ENCODE measurements at places on chromosomes 3 and 15.

GRCh38 chr15:43774062-43774461 is 2.7 kb downstream of the ELL3 start:
- no peak for DNase-seq

- DNase-seq: no peak
These were observed 66.4 kb upstream of the GOLIM4 start for GRCh38 chr3:168162172-168162571.

GRCh38 chr15:100783760-100784492 is 95.7 kb upstream of the ALDH1A3 start:
- no peak for DNase-seq

DNA sequence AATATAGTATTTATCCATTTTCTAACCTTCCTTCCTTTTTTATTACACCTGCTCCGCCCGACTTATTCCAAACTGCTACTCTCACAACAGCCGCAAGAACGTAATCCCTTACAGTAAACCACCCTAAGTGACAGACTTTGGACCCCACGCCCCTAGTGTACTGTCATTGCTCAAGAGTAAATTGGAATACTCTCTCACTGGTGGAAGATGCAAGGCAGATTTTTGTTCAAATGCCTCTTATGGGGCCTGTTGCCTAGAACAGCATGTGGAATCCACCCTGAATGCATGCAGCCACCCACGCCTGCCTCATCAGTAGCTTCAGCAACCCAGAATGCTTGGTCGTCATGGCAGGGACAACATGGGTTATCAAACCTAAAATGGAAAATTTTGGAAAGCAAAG is 226.2 kb upstream of the ST8SIA2 start:
- no peak for DNase-seq

DNA sequence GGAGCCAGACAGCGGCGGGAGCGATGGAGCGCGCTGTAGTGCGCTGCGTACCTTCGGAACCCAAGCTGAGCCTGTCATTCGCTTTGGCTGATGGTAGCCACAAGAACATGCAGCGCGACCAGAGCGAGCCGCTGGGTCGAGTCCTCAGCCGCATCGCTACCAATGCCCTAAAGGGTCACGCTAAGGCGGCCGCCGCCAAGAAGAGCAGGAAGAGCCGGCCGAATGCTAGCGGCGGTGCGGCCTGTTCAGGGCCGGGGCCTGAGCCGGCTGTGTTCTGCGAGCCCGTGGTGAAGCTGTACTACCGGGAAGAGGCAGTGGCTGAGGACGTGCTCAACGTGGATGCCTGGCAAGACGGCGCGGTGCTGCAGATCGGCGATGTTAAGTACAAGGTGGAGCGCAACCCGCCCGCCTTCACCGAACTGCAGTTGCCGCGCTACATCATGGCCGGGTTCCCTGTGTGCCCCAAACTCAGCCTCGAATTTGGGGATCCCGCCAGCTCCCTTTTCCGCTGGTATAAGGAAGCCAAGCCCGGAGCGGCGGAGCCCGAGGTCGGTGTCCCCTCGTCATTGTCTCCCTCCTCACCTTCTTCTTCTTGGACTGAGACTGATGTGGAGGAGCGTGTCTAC is 498 bp downstream of the PDE12 start:
- peak; percentile 7 for DNase-seq

DNA sequence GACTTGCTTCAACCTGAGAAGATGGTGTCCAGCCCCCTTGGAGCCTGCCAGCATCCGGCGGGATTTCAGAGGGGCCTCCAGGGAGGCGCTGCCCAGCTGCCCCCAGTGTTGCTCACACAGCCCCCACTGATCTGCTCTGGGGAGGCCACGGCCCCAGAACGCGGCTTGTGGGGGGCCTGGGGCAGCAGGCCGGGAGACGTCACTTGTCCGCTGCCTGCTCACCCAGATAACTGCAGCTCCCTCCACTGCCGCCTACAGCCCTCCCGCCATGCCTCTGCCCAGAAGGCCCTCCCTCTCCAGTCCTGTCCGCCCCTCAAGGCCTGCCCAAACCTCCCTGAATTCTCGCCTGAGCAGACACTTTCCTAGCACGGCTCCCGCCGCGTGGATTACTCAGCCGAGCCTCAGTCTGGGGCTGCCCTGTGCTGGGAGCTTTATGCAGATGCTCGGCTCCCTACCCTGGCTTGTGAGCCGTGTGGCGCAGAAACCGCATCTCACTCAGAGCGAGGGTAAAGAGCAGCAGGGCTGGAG is 17.2 kb upstream of the ADIPOQ start:
- no peak for DNase-seq

DNA sequence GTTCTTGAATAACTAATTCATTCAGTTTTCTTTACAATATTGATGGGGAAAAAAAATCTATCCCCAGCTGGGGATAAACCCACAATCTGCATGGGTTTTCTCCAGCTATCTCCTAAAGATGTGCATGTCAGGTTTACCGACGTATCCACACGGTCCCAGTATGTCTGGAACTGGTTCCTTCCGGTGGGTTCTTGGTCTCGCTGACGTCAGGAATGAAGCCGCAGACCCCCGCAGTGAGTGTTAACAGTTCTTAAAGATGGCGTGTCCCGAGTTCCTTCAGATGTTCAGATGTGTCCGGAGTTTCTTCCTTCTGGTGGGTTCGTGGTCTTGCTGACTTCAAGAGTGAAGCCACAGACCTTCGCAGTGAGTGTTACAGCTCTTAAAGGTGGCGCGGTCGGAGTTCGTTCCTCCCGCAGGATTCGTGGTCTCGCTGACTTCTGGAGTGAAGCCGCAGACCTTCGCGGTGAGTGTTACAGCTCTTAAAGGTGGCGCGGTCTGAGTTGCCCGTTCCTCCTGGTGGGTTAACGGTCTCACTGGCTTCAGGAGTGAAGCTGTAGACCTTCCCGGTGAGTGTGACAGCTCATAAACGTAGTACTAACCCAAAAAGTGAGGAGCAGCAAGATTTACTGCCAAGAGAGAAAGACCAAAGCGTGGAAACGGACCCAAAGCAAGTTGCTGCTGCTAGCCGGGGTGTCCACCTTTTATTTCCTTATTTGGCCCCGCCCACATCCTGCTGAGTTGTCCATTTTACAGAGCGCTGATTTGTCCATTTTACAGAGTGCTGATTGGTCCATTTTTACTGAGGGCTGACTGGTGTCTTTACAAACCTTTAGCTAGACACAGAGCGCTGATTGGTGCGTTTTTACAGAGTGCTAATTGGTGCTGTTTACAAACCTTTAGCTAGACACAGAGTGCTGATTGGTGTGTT is 195.1 kb upstream of the NR2F2 start:
- DNase-seq: no peak

GRCh38 chr3:123783050-123783689 is 101.0 kb downstream of the MYLK start:
- no peak for DNase-seq

GRCh38 chr3:50612970-50613846 is 1.6 kb upstream of the CISH start:
- no peak for DNase-seq

- DNase-seq: no peak
These were observed 9.6 kb downstream of the GABRR3 start for GRCh38 chr3:98025392-98025945.

GRCh38 chr15:29270976-29271375 is 1.4 kb upstream of the NSMCE3 start:
- DNase-seq: no peak

GRCh38 chr3:21446027-21446426 is 305.0 kb downstream of the ZNF385D start:
- no peak for DNase-seq

DNA sequence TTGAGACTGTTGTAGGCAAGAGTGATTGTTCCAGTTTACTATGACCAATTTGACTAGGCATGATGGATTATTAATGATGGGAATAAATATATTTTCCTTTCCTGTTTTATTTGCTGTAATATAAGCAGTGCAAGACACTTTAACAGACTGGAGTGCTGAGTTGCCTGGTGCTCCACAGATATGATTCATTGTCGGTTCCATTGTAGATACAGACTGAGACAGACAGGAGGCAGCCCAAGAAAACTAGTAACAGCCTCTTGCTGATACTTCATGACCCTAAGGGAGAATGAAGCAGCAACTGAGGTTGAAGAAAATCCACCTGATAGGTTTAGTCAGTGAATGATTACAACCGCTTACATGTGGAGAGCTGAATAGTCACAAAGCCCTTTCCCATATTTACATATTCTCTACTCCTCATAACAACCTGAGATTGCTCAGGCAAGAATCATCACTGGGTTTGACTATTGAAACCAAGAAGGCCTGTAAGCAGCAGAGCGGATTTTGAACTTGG is 235.1 kb upstream of the TPRG1 start:
- DNase-seq: no peak

DNA sequence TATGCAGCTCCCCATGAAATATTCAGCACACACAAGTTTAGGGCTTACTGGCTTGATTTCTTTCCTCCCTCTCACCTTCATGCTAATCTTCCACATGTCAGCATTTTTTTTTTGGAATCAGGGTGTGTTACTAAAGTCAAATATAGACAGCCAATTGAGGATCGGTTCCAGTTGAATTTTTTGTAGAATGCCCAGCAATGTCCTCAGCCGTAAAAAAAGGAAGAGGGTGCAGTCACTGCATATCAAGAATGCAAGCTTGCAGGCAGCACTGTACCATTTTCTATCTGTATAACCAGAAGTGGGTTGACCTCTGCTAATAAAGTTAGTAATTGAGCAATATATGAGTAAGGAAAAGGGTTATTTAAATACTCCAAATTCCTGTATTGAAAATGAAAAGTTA is 51.4 kb upstream of the CHMP2B start:
- no peak for DNase-seq

- no peak for DNase-seq
These were observed 49.3 kb downstream of the CD200R1 start for GRCh38 chr3:112925560-112925959.

DNA sequence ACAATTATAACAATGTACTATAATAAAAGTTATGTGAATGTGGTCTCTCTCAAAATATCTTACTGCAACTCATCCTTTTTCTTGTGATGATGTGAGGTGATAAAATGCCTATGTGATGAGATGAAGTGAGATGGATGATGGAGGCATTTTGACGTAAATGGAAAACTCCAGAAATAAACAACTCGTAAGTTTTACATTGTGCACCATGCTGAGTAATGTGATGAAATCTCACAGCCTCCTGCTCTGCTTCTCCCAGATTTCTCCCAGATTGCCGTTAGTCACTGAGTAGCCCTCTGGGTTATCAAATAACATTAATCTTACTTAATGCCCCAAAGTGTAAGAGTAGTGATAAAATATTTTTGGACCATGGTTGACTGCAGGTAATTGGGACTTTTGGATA is 64.8 kb upstream of the SLCO2A1 start:
- DNase-seq: peak; percentile 97

GRCh38 chr3:186642014-186642413 is 1.8 kb downstream of the FETUB start:
- no peak for DNase-seq

GRCh38 chr15:91696981-91697380 is 156.5 kb upstream of the SLCO3A1 start:
- no peak for DNase-seq

DNA sequence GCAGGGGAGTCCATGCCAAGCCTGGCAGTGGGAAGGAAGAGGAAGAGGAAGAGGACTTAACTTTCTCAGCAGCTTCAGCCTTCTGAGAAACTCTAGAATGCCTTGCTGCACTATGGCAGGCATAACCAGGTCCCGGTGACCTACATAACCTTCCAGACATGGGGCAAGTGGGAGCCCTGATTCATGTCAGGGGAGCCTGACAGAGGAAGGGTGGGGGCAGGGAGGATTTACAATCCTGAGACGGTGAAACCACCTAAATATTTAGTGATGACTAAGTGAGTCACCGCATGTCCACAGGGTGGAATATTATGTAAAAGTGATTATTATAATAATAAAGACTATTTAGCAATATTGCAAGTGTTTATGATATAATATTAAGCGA is 46.7 kb downstream of the AMOTL2 start:
- DNase-seq: peak; percentile 78
